ENCODE measurements at places on chromosomes 5 and 9.

DNA sequence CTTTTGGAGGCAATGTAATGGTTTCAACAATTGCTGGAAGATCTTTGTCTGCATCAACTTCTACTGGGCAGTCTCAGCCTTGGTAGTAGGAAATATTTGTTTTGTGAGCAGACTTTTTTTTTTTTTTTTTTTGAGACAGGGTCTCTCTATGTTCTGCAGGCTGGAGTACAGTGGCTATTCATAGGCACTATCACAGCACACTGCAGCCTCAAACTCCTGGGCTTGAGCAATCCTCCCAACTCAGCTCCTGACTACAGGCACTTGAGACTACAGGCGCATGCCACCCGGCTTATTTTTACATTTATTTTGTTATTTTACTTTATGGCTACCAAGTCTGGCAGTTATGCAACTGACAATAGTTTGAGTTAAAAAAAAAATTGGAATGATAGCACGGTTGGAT is 187.3 kb downstream of the SNX18 start:
- DNase-seq: no peak

- DNase-seq: no peak
These were observed 486.8 kb downstream of the PSAT1 start for GRCh38 chr9:78783743-78784142.

GRCh38 chr5:95081500-95081960 is 203.4 kb downstream of the MCTP1 start:
- no peak for DNase-seq

DNA sequence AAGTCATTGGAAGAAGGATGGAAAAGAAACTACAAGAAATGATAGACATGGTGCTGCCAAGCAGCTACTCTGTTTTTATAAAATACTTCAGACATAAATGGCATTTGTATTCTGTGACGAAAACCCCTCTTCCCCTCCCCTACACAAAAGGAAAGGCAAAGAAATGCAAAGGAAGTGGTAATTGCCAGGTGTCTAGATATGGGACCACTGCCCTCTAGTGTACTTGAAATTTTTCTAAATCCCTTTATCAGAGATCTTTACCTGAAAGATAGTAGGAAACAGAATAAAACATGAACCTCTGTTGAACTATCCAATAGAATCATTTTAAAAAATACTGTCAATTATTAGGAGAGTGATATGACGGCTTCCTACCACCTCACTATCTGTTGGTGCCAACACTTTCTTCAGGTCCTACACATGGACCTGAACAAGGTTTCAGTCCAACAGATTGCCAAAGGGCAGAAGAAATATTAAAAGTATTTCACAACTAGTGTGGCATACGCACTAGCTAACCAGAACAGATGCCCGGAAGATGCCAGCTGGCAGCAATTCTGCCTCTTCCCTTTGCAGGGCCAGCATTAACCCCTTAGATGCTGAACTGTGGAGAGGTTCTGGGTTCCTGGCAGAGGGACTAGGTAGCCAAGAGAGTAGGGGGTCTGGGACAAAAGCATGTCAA is 104.1 kb downstream of the TSSK1B start:
- no peak for DNase-seq

DNA sequence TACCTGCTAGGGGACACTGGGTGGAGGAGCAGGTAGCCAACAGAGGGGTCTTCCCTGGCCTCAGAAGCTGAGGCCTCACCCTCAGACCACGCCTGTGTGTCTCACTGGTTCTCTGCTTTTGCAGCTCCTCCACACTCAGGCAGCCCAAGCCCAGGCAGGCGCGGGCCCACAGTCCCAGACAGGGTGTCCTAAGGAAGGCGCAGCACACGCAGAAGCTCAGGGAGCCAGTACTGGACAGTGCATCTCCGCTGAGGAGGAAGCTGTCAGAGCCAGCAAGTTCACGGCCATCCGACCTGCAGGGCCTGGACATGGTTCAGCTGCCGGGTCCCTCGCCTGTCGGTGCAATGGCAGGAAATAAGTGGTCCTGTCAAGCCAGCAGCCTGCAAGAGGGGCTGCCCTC is 25.3 kb downstream of the CFAP90 start:
- no peak for DNase-seq

- DNase-seq: no peak
These were observed 27.8 kb downstream of the GSN start for GRCh38 chr9:121295662-121296191.

GRCh38 chr9:98108531-98109031 is 10.4 kb downstream of the TRIM14 start:
- DNase-seq: peak; percentile 62

DNA sequence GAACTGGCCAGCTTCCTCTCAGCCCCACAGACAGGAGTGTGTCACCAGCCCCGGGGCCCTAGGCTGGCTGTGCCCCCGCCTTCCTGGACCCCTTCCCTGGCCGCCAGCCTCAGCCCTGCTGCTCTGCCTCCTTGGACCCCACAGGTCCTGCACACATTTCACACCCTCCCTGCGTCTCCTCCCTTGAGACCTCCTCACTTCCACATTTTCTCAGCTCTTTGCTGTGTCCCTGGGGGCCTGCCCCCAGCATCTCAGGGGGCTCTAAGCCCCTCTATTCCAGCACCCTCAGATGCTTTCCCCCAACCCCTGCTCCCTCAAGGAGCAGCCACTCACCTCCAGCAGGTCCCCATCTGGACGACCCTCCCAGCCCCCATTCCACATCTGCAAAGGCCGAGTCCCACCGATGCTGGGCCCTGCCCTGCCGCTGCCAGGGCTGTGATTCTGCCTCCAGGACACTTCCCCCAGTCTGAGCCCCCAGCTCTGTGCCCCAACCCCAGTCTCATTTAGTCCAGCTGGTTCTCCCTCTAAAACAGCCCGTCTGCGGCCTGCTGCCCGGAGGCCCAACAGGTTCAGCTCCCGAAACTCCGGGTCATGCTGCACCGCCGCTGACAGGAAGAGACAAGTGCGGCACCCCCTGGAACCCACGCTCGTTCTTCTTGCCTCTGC is 4.2 kb downstream of the SLC34A3 start:
- DNase-seq: no peak
